Common myeloid progenitor, CD34-positive (primary cell): ENCODE measurements at places on chromosomes 1 and 21.
A peak's percentile ranks its signal among the peaks of the same experiment; 100 is the strongest.

- H3K27ac ChIP-seq = no peak overlapping the region
- no peaks in the 10 kb centered on the region for H3K36me3 ChIP-seq
- no peaks in the 10 kb centered on the region for H3K27me3 ChIP-seq
- H3K4me1 ChIP-seq = peaks cover 12% of the 10 kb centered on the region
These were observed 170.9 kb downstream of the C1orf21 start for GRCh38 chr1:184557423-184558347.

GRCh38 chr1:155169541-155169940 is 3.6 kb downstream of the KRTCAP2 start:
- H3K36me3 ChIP-seq = peaks cover 21% of the 10 kb centered on the region
- no peaks in the 10 kb centered on the region for H3K27me3 ChIP-seq
- H3K4me3 ChIP-seq = no peak overlapping the region
- H3K4me1 ChIP-seq = peaks cover 44% of the 10 kb centered on the region
- H3K27ac ChIP-seq = no peak overlapping the region

DNA sequence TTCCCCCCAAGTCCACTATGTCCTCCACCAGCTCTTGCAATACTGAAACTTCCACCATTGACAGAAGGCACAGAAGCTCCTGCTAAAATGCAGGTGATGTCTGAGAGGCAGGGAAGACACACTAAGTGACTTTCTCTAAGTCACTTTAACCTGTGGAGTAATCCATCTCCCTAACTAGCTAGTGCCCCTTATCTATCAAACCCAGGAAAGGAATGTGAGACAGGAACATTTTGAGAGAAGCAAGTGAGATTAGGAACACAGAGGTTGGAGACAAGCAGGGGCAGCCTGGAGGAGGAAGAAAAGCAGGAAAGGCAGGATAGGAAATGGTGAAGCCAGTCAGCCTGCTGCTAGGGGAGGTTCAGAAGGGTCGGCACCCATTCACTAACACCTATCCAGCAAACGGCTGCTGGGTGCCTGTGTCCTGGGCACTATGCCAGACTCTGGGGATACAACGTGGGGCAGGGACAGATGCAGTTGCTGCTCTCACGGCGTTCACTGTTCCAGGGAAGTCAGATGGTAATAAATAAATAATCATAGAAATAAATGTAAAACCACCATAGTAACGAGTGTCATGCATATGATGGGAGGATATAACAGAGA is 7.0 kb downstream of the GPA33 start:
- H3K27me3 ChIP-seq = no peaks in the 10 kb centered on the region
- no peak overlapping the region for H3K4me3 ChIP-seq
- peaks cover 12% of the 10 kb centered on the region for H3K4me1 ChIP-seq
- no peak overlapping the region for H3K27ac ChIP-seq

- no peak overlapping the region for H3K27ac ChIP-seq
- H3K27me3 ChIP-seq = no peaks in the 10 kb centered on the region
- peaks cover 3% of the 10 kb centered on the region for H3K36me3 ChIP-seq
- H3K4me3 ChIP-seq = no peak overlapping the region
- H3K4me1 ChIP-seq = peaks cover 19% of the 10 kb centered on the region
- DNase-seq = no peak
These were observed 121.8 kb downstream of the GALNT2 start for GRCh38 chr1:230188826-230189225.

GRCh38 chr21:29235714-29236197 is 63.0 kb upstream of the BACH1 start:
- peaks cover 38% of the 10 kb centered on the region for H3K4me1 ChIP-seq
- H3K36me3 ChIP-seq = no peaks in the 10 kb centered on the region
- DNase-seq = no peak
- H3K4me3 ChIP-seq = no peak overlapping the region
- H3K27ac ChIP-seq = no peak overlapping the region
- no peaks in the 10 kb centered on the region for H3K27me3 ChIP-seq

- no peak overlapping the region for H3K4me3 ChIP-seq
- H3K27me3 ChIP-seq = no peaks in the 10 kb centered on the region
- DNase-seq = no peak
- no peaks in the 10 kb centered on the region for H3K36me3 ChIP-seq
These were observed 146.6 kb upstream of the ADGRL2 start for GRCh38 chr1:81654147-81654546.

GRCh38 chr1:88529581-88529980 is 154.5 kb upstream of the PKN2 start:
- DNase-seq = no peak
- no peaks in the 10 kb centered on the region for H3K4me1 ChIP-seq
- no peak overlapping the region for H3K4me3 ChIP-seq
- no peaks in the 10 kb centered on the region for H3K36me3 ChIP-seq
- no peaks in the 10 kb centered on the region for H3K27me3 ChIP-seq
- no peak overlapping the region for H3K27ac ChIP-seq

- H3K4me3 ChIP-seq = no peak overlapping the region
- no peaks in the 10 kb centered on the region for H3K36me3 ChIP-seq
- H3K27me3 ChIP-seq = no peaks in the 10 kb centered on the region
These were observed 46.4 kb downstream of the COL6A1 start for GRCh38 chr21:46027851-46028493.

DNA sequence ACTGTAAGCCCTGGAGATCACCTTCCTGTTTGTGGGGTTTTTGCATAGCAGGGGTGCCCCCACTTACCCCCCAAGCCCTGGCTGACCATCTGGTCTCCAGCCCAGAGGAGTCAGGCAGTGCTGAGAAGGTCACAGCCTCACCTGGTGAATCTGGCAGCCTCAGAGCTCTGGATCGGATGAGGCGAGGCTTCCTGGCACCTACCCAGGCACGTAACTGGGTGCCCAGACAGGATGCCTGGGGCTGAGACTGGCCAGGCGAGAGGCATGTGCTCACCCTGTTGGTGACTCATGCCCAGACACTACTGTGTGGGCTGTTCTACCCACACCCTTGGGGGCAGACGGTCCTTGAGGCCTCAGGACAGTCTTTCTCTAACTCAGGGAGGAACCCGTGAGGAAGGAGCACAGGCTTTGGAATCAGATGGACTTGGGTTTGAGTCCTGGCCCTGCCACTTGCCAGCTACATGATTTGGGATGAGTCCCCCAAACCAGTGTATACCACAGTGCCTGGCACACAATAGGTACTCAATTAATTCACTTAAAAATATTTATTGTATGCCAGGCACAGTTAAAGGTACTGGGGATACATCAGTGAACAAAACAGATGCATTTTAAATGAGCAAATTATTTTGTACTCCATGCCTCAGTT is 15.1 kb upstream of the PADI3 start:
- H3K36me3 ChIP-seq = no peaks in the 10 kb centered on the region
- H3K27me3 ChIP-seq = no peaks in the 10 kb centered on the region

- no peak for DNase-seq
- no peaks in the 10 kb centered on the region for H3K36me3 ChIP-seq
These were observed 169.5 kb upstream of the GALNT2 start for GRCh38 chr1:229897501-229897900.

DNA sequence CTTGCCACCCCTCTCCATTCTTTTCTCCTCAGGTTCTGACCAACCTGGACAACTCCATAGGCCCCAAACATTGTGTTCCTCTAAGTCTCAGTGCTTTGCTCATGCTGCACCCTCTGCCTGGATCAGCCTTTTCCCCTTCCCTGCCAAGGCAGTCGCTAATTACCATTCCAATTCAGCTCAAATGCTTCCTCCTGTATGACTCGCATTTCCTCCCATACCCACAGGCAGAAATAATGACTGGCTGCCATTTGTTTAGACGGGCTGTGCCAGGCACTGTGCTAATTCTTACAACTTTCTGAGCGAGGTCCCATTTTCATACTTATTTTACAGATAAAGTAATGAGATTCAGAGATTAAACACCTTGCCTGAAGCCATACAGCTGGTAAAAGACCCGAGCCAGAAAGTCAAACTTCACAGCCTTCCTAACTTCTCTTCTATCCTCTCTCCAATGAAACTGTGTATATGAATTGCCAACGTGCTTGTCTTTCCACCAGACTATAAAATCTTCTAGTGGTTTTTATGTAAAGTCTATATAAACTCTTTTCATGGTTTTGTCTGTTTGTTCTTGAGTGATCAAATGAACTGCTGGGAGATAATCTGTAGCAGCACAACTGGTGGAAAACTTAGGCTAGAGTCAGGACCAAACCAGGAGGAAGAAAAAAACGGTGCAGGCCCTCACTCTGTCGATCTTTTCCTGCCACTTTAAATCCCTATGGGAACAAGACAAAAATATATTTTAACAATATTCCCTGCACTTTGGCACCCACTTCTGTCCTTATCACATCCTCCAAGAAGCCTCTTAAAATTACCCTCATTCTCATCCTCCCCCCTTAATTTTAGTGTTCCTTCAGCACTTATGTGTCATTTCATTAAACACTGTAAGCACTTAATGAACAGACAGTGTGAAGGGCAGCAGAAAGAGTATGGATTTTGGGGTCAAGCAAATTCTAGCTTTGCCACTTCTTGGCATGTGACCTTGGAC is 33.7 kb downstream of the RAB3B start:
- H3K4me1 ChIP-seq = no peaks in the 10 kb centered on the region
- no peaks in the 10 kb centered on the region for H3K36me3 ChIP-seq
- peak; percentile 9 for DNase-seq

DNA sequence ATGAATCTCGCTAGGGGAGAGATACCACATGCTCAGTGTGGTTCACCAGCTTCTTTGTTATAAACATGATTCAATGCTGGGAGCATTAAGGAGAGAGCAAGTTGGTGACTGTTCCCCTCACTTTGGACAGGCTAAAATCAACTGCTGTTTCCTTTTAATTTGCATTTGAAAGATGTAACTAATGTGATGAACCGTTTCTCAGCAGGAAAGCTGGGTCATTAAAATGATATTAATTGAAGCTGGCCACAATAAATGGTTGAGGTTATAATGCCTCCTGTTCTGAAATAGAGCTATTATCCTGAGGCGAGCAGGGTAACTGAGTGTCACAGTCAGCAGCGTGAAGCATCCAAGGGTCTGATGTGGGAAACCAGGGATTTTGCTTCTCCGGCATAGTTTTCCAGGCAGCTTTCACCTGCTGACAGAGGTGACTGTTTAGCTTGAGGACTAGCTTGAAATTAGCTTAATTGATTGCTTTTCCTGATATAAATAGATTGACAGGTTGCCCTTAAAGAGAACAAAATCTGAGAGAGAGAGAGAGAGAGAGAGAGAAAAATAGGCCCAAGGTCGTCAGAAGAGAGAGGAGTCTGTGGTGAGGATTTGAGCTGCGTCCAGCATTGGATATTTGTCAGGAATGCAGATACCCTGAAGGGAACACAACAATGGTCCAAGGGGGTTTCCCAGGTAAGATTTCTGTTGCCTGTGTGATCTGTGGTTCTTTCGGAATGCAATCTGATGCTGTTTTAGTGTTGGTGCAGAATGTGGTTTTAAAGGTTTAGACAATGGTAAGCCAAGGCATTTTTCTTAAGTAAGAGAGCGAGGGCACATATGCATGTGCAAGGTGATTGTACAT is 209.7 kb downstream of the PATJ start:
- H3K4me1 ChIP-seq = no peaks in the 10 kb centered on the region
- no peaks in the 10 kb centered on the region for H3K36me3 ChIP-seq
- H3K27me3 ChIP-seq = no peaks in the 10 kb centered on the region
- H3K4me3 ChIP-seq = no peak overlapping the region
- DNase-seq = no peak
- no peak overlapping the region for H3K27ac ChIP-seq

DNA sequence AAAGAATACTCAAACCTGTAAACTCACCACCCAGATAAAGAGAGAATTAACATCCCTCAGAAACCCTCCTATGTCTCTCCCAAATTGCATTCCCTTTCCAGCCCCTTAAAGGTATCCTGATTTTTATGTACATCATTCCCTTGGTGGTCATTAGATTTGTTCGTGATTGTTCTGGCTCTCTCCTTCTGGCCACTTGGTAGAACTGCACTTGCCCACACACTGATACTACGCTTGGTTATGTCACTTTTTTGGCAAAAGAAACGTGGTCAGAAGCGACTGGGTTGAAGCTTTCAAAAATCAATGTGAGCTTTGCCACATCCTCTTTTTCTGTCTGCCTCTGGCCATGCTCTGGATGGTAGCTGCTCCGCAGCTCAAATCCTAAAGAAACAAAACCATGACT is 76.3 kb downstream of the KRTAP19-8 start:
- no peak overlapping the region for H3K4me3 ChIP-seq
- no peaks in the 10 kb centered on the region for H3K4me1 ChIP-seq
- H3K27ac ChIP-seq = no peak overlapping the region
- DNase-seq = no peak

DNA sequence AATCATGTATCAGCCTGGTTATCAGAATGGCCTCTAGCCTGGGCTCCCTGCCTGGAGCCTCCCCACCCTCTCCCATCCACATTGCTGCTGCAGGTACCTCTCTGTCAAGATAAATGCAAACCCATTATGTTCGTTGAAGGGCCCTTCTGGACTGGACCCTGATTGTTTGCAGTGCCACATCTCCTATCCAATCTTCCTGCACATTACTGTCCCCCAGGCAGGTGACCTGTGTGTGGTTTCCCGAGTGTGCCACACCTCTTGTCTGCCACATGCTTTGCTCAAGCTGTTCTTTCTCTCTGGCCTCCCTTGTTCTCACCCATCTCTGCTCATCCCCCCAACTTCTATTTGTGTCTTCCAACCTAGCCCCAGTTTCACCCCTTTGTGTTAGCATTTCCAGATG is 32.4 kb downstream of the IER5 start:
- no peaks in the 10 kb centered on the region for H3K36me3 ChIP-seq
- no peak overlapping the region for H3K4me3 ChIP-seq
- no peak overlapping the region for H3K27ac ChIP-seq

GRCh38 chr1:169288011-169288414 is 79.6 kb downstream of the NME7 start:
- H3K27me3 ChIP-seq = no peaks in the 10 kb centered on the region
- no peak for DNase-seq
- H3K4me1 ChIP-seq = no peaks in the 10 kb centered on the region
- no peak overlapping the region for H3K27ac ChIP-seq
- peaks cover 7% of the 10 kb centered on the region for H3K36me3 ChIP-seq

GRCh38 chr1:61182049-61182448 is 99.7 kb downstream of the NFIA start:
- H3K4me3 ChIP-seq = no peak overlapping the region
- H3K4me1 ChIP-seq = peaks cover 2% of the 10 kb centered on the region
- H3K27ac ChIP-seq = no peak overlapping the region
- no peaks in the 10 kb centered on the region for H3K36me3 ChIP-seq
- no peaks in the 10 kb centered on the region for H3K27me3 ChIP-seq

GRCh38 chr1:223500560-223501425 is 107.6 kb downstream of the CCDC185 start:
- H3K27me3 ChIP-seq = no peaks in the 10 kb centered on the region
- no peak for DNase-seq
- no peak overlapping the region for H3K4me3 ChIP-seq

GRCh38 chr1:115340879-115341278 is 2.8 kb upstream of the NGF start:
- no peak overlapping the region for H3K4me3 ChIP-seq
- H3K36me3 ChIP-seq = no peaks in the 10 kb centered on the region
- peaks cover 4% of the 10 kb centered on the region for H3K4me1 ChIP-seq
- DNase-seq = no peak
